AG08395 (cell line): ENCODE measurements at places on chromosomes 7 and 10.

DNA sequence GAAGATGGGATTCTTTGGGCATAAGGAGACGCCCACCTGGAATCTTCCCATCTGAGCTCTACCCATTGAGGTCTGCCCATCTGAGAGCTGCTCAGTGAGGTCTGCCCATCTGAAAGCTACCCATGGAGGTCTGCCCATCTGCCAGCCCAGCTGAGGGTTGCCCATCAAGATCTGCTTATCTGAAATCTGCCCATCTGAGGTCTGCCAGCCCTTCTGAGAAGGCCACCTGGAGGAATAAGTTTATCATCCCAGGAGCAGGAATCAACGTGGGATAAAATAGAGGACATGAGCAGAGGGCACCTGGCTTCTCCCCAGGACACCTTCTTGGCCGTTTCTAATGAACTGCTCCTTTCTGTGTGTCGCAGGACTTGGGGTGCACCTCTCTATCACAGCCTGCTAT is 35.3 kb upstream of the PDZD8 start:
- DNase-seq = no peak

DNA sequence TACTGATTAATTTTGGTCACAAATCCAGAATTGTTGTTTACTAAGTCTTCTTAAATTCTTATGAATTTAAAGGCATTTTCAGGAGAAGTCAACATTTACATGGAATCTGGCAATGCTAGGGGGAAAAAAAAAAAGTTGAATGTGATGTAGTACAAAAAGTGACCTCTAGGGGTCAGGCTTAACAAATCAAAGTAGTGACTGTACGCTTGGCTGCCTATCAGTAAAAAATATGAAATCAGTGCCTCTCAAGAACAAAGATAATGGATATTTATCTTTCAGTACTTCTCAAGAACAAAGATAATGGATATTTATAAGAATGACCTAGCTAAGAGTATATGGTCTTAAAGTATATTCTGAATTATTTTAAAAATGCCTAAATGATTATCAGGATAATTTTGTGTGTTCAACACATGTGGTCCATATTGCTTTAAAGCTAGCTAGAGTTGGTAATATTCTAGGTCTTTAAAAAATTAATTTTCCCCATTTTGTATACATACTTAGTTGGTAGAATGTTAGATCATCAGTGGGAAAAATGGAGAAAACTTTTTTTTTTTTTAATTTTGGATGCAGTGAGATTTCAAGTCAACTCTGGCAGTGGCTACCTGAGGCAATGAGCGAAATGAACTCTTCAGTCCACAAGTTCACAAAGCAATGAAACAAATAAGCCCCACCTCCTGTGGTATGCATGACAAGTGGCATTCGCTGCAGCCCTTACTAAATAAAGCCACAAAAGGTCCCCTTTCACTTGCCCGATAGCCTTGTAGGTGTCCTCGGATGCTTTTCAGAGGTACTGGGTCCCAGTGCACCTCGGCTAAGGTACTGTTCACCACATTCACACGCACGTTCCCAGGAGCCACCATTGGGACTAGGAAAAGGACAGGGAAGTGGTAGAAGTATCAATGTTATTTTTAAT is 51.2 kb upstream of the LAMB4 start:
- DNase-seq = peak; percentile 48

DNA sequence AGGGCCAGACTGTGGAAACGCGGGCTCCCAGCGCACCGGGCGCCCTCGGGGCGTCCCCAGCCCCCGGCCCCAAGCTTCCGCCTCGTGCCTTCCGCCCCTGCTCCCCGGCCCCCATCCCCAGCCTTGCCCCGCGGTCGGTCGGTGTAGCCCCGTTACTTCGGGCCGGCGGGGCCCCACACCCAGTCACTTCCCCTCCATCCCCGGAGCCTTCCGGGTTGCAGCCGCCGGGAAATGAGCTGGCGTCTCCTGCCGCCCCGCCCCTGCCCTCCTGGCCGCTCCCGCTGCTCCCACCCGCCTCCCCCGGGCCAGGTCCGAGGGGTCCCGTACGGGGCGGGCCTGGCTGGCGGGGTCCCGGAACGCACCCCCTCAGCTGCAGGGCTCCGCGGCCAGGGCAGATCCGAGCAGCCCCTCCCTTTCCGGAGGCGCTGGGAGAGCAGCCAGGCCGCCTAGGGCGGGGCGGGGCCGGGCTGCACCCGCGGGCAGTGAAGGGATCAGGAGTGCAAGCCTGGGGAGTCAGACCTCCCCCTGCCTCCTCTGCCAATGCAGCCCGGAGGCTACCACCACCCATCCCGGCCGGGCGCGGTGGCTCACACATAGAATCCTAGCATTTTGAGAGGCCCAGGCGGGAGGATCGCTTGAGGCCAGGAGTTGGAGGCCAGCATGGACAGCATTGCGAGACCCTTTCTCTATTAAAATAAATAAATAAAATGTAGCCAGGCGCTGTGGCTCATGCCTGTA is 709 bp downstream of the ARPC1B start:
- peak; percentile 90 for DNase-seq

DNA sequence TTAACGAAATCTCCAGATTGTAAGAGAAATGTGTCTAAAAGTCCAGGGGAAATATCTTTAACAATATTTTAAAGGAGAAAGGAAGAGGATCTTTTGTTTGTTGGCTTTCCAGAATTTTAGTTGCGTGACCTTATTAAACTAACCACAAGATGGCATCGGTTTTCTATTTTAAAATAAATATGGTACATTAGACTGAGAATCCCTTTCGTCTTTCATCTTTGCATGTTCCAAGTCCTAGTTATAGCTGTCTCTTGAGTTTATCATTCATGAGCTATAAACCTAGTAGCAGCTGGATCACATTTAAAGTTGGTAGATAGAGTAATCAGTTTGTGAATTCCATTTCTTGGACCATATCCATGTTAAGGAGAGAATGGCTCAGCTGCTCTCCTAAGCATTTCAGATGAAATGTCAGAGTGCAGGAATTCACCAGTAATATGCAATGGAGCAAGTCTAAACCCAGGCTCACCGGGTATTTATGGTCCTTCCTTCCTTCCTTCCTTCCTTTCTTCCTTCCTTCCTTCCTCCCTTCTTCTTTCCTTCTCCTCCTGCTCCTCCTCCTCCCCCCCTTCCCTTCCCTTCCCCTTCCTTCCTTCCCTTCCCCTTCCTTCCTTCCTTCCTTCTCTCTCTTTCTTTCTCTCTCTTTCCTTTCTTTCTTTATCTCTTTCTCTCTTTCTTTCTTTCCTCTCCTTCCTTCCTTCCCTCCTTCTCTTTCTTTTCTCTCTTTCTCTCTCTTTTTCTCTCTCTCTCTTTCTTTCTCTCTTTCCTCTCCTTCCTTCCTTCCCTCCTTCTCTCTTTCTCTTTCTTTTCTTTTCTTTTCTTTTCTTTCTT is 57.8 kb upstream of the RAB18 start:
- DNase-seq = peak; percentile 37

GRCh38 chr7:139718859-139719258 is 58.9 kb downstream of the HIPK2 start:
- no peak for DNase-seq

DNA sequence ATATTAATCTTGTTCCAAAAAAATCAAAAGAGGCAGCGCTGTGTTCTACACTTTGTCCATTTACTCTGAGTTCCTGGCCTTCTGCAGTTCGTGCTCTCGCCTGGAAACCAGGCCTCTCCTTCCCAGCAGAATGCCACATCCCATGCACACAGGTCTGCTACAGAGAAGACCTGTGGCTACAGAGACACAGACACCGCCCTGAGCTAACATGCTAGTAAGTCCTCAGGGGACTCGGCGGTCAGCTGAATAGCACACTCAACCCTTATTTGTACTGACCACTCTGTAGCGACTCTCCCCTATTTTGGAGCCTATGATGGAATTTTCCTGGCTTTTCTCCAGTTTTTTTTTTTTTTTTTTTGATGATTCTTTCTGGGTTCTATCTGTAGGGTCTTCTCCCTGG is 12.8 kb downstream of the CREB3L2 start:
- no peak for DNase-seq

GRCh38 chr7:43313628-43314378 is 201.4 kb downstream of the HECW1 start:
- DNase-seq = no peak

DNA sequence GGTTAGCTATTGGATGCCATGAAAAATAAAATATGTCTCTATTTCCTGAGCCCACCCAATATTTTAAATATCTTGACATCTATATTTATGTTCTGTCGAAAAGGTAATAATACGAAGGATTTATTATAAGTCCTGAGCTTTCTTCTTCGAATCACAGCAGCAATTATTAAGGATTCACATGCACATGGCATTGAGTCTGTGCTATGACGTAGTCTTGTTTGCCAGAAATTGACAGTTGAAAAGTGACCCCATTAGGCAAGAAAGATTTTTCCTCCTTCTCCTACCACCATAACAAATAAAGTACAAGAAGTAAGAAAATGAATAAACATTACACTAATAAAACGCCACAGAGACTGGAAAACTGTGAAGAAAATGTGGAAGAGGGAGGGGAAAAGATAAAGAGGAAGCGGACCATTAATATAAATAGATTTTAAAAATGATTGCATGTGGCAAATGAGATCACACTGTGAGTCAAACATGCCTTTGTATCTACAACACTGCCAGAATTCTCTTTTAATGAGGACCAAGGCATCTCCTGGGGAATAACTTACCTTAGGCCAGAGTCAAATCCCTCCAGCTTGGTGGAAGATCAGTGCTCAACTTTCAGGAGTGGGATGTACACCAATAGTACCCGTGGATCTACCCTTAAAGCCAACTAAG is 21.6 kb downstream of the FZD1 start:
- DNase-seq = peak; percentile 34

- peak; percentile 40 for DNase-seq
These were observed 739 bp upstream of the MEST start for GRCh38 chr7:130490888-130491804.

- DNase-seq = peak; percentile 93
These were observed 73.9 kb downstream of the SH3PXD2A start for GRCh38 chr10:103781329-103782061.

- no peak for DNase-seq
These were observed 57.6 kb downstream of the MALSU1 start for GRCh38 chr7:23356726-23357125.

DNA sequence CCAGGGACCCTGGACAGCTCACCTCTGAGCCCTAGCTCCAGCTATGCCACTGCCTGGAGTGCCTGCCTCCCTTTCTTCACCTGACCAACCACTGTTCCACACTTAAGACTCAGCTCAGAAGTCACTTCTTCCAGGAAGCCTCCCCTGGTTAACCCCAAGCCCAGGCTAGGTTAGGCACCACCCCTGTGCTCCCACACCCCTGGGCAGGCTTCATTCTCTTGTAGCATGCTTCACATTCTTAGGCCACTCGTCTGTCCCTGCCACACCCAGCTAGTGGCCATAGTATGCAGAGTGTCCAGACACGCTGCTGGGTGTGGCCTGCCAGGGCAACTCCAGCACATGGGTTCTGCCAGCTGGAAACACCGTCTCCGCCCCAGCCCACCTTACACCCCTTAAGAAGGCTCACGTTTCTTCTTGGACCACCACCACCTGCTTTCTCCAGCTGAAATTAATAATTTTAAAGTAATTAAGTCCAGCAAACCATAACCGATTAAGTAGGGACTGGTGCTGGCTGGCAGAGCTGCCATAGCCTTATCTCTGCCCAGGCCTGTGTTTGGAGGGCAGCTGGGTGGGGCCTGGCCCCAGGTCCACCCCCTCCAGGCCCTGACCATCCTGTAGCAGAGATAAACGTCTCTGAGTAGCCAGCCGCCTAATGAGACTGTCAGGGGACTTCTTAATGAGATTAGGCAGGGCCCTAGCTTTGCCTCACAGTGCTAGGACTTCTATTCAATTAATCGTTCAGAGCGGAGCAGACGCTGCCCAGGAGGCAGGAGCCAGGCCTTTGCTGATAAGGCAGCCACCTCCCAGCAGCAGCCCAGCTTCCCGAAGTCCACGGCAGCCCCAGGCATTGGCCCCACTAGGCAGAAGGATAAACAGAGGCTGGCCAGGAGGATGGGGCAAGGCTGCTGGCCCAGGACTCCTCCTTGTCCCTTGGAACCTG is 20.5 kb downstream of the GRID1 start:
- DNase-seq = peak; percentile 38

DNA sequence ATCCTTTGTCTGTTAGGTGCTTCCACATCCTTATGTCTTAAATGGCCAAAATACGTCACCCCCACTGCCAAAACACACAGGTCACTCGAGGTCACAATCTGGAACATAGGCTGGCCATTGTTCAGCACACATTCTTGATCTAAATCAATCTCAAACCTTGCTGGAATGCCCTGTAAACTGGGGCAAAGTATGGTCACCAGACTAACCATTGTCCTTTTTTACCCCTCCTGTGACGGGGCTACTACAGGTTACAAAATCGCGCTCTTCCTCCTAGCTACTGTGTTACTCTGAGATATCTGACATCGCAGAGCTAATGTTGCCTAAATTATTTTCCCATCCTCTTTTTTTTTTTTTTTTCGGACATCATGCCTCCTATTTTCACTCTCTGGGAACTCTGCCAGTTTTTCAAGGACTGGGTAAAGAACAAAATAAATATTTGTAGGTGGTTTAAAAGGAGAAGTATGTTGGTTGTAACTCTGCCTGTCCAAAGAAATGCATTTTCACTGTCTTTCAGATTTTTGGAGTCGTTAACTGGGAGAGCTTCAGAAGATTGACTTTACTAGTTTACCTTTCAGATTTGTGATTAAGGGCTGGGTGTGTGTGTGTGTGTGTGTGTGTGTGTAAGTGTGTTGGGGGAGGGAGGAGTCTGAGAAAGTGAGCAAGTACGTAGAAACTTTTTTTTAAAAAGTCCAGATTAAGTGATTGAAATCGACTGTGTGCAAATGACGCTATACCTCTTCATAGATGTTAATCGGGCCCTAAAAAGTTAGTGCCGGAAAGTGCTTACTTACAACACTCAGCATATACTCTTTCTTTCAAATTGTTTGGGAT is 942 bp upstream of the KIAA1217 start:
- DNase-seq = no peak

GRCh38 chr10:15744217-15744865 is 24.6 kb upstream of the ITGA8 start:
- peak; percentile 55 for DNase-seq

DNA sequence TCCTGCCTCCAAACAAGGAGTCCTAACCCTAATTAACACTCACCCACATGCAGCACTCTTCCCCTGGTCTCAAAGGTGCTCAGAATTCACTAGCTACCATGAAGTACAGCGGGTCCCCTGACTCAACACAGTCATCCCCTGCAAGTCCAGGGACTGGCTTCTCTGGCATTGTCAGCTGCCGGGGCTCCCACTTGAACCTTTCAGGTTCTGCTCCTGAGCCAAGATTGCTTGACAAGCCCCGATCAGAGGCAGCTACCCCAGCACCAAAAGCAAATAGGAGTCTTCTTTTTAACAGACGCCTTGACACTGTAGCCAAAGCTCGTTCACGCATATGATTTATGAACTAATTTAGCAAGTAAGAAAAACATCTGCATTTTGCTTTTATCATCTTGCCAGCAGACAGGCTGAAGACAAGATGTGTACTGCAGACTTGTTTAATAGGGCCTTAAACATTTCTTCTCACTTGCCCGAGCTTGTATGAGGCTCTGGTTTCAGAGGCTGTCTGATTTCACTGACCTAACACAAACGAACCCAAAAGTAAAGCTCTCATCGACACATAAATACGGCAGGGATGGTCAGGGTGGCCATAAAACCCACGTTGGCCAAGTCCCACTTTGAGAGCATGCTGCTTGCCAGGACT is 67.6 kb upstream of the ADAM12 start:
- DNase-seq = no peak

GRCh38 chr10:110641256-110641655 is 2.9 kb upstream of the RBM20 start:
- no peak for DNase-seq

- DNase-seq = no peak
These were observed 105.9 kb downstream of the CPEB3 start for GRCh38 chr10:92184977-92185376.

GRCh38 chr10:8913720-8914119 is 859.2 kb downstream of the GATA3 start:
- DNase-seq = no peak
